CD8-positive, alpha-beta memory T cell (primary cell): ENCODE measurements at places on chromosomes 3 and 15. TPM values are rescaled to one million over a fixed set of nuclear protein-coding genes. Genes with fewer than 3 reads are reported as not detected.

DNA sequence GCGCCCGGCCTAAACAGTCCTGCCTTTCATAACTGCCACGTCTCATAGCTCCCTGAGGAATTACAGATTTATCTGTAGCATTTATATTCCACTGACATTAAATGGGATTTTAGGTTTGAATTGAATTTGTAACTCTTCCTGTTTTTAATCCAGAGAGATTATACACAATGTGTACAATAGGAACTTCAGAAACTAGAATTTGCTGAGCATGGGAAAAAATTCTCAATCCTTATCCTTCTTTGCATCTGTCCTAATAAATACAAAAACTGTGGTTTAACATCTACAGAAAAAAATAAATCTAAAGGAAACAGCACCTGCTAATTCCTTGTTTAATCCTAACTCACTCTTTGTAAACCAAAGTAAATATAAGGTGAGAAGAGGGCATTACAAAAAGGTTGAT is 2.2 kb downstream of the NEK11 start:
- DNase-seq: no peak

DNA sequence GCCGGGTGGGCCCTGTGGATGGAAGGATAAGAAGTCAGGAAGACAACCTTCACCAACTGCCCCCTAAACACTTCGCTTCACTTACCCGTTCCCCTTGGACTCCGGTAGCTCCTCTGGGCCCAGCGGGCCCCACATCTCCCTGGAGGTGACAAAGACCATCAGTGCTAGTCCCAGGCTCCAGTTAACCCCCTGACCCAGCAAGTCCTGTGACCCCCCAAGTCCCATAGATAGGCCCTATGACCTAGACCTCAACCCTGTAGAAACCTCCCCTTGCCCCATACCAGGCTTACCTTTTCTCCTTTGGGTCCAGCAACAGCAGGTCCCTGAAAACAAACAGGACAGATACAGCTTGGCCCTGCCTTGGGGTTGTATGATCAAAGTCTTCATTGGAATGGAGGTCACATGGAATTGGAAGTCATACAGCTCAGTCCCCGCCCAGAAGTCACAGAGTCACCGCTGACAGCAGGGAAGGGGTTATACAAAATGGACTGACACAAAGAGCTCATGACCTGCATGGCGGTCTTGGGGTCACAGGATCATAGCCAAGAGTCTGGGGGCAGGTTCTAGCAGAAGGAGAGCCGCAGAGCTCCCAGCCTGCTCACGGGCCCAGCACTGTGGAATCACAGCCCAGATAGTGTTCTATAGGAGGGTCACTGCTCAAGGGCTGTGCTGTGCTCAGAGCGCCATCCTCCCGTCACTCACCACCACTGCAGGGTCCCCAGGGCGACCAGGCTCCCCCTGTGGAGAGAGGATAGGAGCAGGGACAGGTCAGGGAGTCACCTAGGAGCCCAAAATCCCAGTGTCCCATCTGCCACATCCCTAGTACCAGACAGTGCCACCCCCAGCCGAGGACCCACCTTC is 13.3 kb downstream of the COL7A1 start:
- no peak for DNase-seq

DNA sequence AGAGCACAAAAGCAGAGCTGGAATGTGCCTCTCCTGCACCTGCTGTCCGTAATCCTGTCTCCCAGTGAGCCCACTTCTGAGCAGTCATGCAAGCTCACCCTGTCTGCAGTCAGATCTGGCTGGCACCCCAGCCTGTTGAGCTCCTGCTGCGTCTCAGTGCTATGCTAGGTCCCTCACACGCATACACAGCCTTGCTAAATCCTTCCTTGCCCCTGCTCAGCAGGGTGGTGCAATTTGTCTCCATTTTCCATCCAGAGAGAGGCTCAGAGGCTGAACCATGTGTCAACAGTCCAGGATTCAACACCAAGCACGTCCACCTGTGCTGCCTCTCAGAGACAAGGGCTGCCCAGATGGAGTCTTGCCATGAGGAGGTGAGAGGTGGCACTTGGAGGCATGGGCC is 11.0 kb downstream of the POMGNT2 start:
- no peak for DNase-seq

DNA sequence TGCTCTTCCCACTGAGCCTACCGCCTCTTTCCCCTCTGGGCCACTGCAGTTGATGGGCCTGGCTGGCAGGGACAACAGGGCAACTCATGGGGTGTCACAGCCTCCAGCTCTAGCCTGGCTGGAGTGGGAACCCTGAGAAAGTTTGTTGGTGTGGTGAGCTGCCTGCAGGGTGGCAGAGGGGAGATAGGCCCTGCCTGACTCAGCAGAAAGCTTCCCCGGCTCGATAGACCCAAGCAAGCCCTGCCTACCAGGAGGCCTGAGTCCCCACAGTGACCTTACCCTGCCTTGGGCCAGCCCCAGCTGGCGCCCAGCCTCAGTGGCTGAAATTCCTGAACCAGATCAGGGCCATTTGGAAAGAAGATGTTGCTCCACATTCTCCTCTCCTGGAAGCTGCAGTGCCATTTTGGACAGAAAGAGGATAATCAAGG is 29.4 kb downstream of the ABTB1 start:
- DNase-seq: no peak

DNA sequence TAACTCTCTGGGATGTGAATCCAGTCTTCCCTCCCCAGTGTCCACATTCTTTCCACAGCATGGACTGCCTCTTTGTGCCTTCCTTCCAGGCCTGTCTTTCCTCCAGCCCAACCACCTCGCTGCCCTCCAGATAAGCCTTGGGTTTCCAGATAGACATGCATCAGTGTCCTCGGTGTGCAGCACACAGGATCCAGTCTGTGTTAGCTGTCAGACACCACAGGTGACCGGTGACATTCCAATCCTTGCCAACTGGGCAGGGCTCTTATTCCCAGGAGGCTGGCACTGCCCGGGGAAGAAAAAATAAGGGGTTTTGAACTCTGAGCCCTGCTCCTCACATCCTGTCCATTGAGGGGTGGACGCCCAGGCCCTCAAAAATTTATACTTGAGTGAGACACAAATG is 6.0 kb upstream of the SLC6A1 start:
- no peak for DNase-seq

DNA sequence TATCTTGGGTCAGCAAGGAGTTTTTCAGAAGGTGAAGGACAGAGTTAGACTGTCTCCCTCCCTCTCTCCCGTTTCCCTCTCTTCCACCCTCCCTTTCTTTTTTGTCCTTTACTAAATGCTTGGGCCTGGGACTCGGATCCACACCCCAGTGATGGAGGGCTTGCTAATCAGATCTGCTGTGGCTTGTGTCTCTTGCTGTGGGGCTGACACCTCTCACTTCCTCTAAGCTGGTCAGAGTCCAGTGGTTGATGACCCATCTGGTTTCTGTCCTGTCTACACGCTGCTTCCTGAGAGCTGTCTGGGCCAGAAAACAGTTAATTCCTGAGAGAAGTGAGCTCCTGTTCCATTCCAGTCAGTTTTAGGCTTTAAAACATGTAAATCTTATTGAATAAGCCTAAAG is 849 bp downstream of the TRAK1 start:
- DNase-seq: no peak

- no peak for DNase-seq
Observed at GRCh38 chr3:45640091-45640507, 45.5 kb downstream of the LIMD1 start.

DNA sequence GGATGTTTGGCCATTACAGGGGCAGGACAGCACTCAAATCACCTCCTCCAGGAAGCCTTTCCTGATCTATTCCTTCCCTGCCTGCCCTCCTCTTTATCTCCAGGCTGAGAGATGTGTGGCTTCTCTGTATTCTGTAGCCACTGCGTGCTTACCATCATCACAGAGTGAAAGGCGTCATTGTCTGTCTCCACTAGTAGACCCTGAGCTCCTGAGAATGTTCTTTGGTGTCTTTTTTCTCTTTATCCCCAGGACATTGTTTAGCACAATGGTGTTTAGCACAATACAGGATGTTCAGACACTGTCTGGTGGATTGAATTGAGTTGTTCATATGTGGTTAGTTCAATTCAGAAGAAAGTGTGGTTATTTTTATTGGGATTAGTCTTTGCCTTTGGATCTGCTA is 26.2 kb upstream of the LARS2 start:
- DNase-seq: no peak

DNA sequence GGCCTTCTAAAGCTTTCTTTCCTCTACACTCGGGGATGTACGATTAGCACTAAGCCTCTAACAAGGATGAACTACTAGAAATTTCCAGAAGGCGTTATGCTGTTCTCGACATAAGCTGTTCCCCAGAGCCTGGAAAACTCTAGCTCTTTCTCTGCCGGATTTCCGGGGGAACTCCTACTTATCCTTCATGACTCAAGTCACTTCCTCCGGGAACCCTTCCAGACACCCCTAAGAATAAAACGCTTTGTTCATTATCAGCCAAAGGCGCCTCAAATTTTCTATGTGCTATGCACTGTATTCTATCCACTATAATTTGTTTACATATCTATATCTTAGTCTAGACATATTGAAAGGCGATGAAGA is 455 bp upstream of the SNAP23 start:
- peak; percentile 30 for DNase-seq

DNA sequence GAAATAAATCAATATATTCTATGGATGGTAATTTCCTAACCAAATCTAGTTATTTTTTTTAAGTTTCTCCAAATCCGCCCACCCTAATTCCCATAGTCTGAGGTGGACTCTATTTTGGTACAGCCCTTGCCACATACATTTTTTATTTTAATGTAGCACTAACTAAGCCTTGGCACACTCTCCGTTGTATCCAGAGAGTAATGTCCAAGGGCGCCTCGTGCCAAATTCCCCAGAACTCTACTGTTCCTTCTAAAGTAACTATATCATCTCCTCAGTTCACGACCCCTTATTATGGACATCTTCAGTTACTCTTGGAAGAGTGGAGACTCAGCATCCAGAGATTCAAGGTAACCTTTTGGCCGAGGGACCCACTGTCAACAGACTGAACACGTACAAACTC is 1.3 kb downstream of the VGLL3 start:
- DNase-seq: no peak

- DNase-seq: no peak
Observed at GRCh38 chr15:73313861-73314260, 54.9 kb downstream of the HCN4 start.

GRCh38 chr3:69442771-69443311 is 57.0 kb upstream of the FRMD4B start:
- no peak for DNase-seq

DNA sequence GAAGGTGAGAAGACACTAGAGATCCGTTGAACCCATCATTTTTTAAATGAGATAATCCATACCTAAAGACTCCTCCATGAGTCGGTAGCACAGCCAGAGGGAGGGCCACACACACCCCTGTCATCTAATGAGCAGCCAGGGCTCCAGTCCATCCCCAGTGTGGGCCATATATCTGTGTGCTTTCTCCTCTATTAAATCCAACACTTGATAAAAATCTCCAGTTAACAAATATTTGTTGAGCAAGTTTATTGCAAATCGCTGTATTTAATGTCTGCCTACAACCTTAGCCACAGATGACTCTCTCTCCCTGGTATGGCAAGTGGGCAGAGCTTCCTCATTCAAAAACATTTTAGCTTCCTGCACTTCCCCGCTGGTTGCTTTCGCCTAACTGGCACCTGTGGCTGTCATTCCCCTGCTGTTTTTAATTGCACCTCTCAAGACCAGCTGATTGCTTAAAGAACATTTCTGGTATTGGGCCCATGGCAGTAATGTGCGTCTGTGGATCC is 82.8 kb downstream of the SMAD3 start:
- DNase-seq: no peak

The ST3GAL6 gene
- 0.20 TPM for total RNA-seq

The HYAL1 gene
- total RNA-seq: 0.13 TPM

The SLC28A2 gene
- not detected for total RNA-seq

The MUC13 gene
- total RNA-seq: not detected

The PAQR9 gene
- total RNA-seq: not detected
